ENCODE measurements at places on chromosomes 7 and 10. TPM values are rescaled to one million over a fixed set of nuclear protein-coding genes. Genes with fewer than 3 reads are reported as not detected.

The NPSR1 gene
- polyA plus RNA-seq = 0.14 TPM

The EPHB6 gene
- 3.6 TPM for polyA plus RNA-seq

The GRID2IP gene
- 0.18 TPM for polyA plus RNA-seq

The LRRC72 gene
- not detected for polyA plus RNA-seq

The NKX1-2 gene
- polyA plus RNA-seq = not detected

The AMZ1 gene
- 0.67 TPM for polyA plus RNA-seq

The EGR2 gene
- 2.6 TPM for polyA plus RNA-seq
